ENCODE measurements at places on chromosomes 5 and 9.

DNA sequence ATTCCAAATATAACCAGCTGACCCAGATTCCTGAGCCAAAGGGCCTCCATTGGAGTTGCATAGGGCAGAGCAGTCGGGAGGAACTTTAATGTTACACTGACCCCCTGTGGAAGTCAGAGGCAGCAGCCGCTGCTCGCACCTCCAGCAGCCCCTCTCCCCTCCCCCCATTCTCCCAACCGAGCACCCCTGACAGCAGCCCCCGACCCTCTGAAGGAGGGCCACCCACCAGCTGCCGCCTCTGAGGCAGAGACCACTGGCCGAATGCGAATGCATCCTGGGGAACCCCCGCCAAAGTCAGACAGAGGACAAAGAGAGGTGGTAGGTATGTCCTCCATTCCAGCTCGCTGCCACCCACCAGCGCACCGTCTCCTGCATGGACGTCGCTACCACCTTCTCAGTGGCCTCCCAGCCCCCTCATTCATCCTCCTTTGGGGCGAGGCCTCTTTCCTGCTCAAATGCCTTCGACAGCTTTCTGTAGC, 231.0 kb downstream of the CDK5RAP2 start:
- DNase-seq: no peak

- no peak for DNase-seq
These were observed 7.8 kb downstream of the ROR2 start for GRCh38 chr9:91942201-91942600.

DNA sequence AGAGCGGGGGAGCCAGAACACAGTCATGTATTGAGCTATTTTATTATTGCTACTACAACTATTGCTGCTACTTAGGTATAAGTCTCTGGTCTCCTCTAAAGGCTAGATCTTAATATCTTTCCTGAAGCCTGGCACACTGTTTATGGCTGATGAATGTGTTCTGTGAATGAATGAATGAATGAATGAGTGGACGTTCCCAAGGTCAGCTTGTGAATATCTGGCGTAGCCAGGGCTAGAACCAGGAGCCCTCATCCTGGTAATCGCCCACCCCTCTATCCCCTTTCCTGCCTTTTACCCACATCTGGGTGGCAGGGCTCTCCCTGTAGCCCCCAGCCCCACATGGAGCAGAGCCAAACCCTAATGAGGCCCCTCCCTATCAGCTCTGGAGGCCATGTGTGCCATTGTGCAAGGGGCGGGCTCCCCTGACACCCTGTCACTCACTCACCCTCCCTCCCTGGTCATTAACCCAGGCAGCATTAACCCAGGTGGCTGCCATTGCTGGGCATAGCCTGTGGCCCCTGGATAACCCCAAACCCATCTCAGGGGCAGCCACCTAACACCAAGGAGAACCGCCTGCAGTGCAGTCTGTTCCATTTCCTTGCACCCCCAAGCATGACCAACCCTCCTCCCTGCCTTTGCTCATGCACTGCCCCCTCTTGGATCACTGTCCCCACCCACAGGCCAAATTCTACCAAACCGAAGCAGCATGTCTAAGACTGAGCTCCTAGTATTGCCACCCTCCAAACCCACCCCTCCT, 2.0 kb upstream of the AKNA start:
- DNase-seq: no peak

GRCh38 chr9:119451426-119451825, 82.2 kb upstream of the BRINP1 start:
- no peak for DNase-seq

- DNase-seq: no peak
These were observed 66.8 kb downstream of the TBCA start for GRCh38 chr5:77709340-77709739.

DNA sequence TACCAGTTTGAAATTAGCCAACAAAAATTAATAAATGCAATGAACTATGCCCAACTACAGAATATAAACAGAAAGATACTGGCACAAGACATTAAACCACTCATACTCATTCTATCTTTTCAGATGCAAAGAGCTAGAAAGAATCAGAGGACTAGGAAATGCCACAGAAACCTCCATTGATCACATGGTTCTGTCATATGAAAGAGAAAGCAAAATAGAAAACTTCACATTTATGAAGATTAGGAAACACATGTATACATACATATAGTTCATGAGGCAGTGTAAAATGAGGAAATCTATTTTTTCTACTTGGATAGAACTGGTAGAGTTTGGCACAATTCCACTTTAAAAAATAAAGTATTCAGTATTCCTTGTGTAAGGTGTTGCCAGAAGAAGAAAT, 275.1 kb upstream of the PTGER4 start:
- peak; percentile 38 for DNase-seq

GRCh38 chr5:41831155-41831554, 39.1 kb downstream of the OXCT1 start:
- DNase-seq: no peak

- no peak for DNase-seq
These were observed 810.2 kb upstream of the NUDT12 start for GRCh38 chr5:104372796-104373195.

- DNase-seq: no peak
These were observed 177.9 kb downstream of the C9orf50 start for GRCh38 chr9:129442803-129443511.

- no peak for DNase-seq
These were observed 94.1 kb downstream of the NFIB start for GRCh38 chr9:14219850-14220249.

DNA sequence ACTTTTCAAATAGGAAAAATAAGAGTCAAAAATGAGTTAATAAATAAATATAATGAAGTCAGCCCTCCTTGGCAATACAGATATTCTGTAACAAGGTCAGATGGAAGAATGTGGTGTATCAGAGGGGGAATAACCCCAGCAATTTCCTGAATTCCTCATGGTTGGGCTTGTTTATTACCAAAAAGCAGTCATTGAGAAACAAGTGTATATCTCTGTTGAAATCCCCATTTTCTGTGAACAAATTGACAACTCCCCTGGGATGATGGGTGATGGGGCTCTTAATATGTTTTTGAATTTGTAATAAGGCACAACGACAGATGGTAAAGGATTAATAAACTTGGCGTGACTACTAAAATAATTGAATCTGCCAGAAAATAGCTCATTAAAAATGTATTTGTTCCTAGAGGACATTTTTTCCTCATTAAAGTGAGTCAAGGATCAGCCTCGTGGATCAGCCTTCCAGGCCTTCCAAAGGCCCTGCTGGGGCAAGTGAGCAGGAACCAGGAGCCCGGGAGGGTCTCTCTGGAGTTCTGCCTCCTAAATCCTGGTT, 34.2 kb downstream of the THBS4 start:
- no peak for DNase-seq

GRCh38 chr9:23635276-23635675, 190.8 kb downstream of the ELAVL2 start:
- no peak for DNase-seq

DNA sequence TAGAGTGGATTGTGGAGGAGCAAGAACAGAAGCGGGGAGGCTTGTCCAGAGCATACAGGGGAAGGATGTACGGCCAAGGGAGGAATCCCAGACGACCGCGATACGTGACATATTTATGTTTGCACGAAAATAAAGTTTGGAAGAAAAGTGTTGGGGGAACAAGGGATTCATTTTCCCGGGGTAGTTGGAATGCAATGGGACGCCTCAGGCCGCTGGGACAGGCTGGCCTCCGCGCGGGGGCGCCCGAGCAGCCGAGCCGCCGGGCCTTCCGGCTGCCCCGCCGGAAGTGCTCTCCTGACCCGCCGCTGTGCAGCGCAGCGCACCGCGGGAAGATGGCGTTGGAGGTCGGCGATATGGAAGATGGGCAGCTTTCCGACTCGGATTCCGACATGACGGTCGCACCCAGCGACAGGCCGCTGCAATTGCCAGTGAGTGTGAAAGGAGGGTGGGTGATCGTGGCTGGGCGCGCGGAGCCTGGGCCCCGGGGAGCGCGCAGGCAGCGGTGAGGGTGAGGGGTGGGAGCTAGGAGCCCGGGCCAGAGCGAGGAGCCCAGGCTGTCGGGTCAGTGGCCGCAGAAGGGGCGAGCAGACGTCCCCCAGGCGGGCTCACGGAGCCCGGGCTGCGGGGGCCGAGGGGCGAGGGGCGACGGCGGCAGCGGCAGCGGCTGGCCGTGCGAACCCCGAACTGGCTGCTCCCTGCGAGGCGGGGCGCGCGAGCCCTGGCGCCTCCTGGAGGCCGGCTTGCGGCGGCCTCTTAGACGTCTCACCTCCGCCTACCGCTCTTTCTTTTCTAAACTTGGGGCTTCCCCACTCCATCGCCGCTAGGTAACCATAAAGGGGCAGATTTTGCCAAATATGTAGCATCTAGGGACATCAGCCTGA, at the start of gene PHAX:
Gene PHAX, plus strand, starts transcription at position 317 of the 881 bp plus-strand sequence. Its CDS starts 16 bp downstream, at position 333.
- DNase-seq: peak; percentile 67

DNA sequence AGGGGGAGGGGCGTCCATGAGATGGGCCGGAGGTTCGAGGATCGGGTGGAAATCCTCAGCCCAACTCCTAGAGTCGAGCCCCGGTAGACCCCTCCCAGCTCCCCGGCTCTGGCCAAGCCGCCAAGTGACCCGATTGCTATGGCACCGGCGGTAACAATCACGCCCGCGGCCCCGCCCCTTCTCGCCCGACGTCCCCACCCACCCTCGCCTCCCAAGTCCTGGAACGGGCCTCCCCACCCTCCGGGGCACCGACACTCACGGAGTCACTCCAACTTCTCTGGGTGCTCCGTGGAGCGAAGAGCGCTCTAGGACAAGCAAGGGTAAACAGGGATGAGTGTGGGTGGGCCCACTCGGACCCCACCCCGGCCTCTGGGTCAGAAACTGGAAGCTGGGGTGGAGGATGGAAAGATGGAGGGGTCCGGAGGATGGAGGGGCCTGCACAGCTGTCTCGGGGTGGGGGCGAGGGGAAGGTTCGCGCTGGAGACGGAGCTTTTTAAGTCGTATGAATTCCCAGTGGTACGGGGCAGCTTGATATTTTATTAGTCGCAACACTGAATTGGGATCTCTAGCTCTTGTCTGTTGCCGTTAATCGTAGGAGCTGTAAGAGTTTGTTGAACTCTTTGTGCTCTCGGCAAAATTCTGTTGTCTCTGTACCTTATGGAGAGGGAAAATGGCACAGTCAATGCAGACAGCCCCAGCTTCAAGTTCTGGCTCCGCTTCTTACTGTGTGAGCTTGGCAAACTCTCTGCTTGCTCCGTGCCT, at the start of gene SPACA9:
Gene SPACA9, plus strand, starts transcription at position 204 of the 762 bp plus-strand sequence. CDS start 5,050 bp downstream, outside the sequence.
- no peak for DNase-seq

- no peak for DNase-seq
These were observed 58.6 kb upstream of the RICTOR start for GRCh38 chr5:39132792-39133191.

DNA sequence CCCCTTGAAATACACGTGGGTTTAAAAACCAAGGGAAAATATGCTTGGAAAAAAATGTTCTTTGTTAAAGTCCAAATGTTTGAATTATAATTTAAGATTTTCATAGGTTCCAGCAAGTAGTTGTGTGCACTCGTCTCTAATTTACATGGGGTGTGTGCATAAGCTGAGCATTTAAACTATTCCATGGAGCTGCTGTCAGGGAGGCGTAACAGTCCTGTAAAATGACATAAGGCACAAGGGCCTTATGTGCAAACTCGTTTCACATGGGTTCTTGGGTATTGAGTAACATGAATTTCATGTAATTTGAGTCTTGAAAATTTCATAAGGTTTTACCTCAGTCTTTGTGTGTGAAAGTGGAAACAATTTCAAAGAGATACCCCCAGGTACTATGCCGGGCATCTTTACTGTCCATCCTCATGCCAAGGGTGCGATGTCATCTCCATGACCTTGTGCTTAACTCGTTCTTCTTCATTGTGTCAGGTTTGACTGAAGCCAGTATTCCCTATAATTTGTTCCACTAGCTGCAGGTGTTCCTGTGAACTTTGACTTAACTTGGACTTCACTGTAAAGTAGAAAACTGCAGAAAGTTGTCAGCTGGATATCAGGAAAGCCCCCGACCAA, 359.3 kb downstream of the SH3GL2 start:
- DNase-seq: no peak

GRCh38 chr5:147051193-147051592, 172.6 kb upstream of the PPP2R2B start:
- DNase-seq: no peak

GRCh38 chr9:127570533-127571111, 41.5 kb upstream of the STXBP1 start:
- no peak for DNase-seq

- DNase-seq: no peak
These were observed 245.8 kb downstream of the PJA2 start for GRCh38 chr5:109164001-109164400.

GRCh38 chr5:127416906-127417305, 100.5 kb upstream of the PRRC1 start:
- no peak for DNase-seq

GRCh38 chr5:83925321-83925954, 204.8 kb upstream of the HAPLN1 start:
- no peak for DNase-seq

DNA sequence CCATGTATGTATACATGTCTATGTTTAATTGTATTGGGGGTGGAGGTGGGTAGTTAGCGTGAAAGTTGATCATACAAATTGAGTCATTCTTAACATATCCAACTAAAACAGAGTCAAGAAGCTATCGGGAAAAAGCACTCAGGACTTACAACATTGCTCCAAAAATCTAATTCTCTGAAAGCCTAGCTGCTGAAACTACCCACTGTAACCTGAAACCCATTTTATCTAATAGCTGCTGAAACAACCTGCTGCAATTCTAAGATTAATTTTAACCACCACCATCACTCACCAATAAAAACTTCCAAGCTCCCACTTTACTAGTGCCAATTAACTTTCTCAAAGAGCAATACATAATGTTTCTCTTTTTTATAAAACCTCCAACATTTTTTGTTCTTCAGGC, 32.2 kb downstream of the KCNV2 start:
- no peak for DNase-seq

DNA sequence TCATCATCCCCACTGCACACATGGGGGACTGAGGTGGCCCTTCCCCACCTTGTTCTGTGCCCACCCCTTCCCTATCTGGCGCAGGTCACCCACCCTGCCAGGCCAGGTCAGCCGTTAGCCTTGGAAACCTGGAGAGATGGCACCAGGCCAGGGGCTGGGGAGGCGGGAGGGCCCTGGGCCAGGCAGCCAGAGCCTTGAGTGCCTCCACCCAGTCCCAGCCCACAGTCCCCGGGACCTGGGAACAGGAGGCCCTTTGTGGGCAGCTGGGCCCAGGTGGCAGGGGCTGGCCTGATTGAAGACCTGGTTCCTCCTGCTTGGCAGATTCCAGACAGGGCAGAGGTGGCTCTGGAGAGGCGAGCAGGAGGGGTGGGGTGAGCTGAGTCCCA, 70.6 kb downstream of the LRSAM1 start:
- no peak for DNase-seq

GRCh38 chr5:105088102-105088501, 1525.5 kb upstream of the NUDT12 start:
- DNase-seq: no peak

DNA sequence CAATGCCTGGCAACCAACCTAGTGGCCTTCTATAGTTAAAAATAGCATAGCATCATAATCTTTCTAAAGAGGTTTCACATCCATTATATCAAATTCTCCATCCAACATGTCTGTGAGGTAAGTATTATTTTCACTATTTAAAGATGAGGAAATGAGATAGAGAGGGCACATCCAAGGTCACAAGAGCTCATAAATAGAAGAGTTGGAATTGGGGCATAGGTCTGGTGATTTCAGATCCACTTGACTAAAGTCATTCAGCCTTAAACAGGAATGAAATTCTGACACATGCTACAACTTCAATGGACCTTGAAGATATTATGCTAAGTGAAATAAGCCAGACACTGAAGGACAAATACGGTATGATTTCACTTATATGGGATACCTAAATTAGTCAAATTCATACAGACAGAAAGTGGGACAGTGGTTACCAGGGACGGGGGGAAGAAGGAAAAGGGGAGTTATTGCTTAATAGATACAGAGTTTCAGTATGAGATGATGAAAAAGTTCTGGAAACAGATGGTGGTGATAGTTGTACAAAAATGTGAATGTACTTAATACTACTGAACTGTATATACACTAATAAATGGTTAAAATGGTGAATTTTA, 259.6 kb upstream of the NR4A3 start:
- DNase-seq: no peak

All from CD4-positive, alpha-beta T cell treated with Interleukin-6 at 100 ng/mL for 8 hours (primary cell).